ENCODE measurements at places on chromosomes 16 and 17.

DNA sequence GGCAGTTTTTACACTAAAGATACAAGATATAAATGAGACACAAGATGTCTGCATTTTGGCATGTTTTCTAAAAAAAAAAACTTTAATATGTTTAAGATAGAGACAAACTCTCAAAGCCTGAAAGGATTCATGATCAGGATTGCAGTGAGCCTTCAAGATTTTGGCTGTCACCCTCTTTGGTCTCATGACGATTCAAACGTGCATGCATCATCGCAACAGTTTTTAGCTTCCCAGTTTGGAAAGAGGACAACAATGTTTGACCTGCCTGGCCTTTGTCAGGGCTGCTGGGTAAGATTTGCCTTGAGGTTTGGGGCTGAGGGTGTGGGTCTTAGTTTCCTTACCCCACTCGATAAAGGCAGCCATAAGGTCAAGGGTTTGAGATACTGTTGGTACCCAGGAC is 134.1 kb downstream of the RGS9 start:
- DNase-seq = no peak

GRCh38 chr16:77584205-77584859 is 138.0 kb upstream of the NUDT7 start:
- DNase-seq = no peak

- DNase-seq = no peak
These were observed 1.4 kb downstream of the RAB11FIP3 start for GRCh38 chr16:426906-427249.

GRCh38 chr17:52751051-52751450 is 592.5 kb upstream of the CA10 start:
- no peak for DNase-seq

DNA sequence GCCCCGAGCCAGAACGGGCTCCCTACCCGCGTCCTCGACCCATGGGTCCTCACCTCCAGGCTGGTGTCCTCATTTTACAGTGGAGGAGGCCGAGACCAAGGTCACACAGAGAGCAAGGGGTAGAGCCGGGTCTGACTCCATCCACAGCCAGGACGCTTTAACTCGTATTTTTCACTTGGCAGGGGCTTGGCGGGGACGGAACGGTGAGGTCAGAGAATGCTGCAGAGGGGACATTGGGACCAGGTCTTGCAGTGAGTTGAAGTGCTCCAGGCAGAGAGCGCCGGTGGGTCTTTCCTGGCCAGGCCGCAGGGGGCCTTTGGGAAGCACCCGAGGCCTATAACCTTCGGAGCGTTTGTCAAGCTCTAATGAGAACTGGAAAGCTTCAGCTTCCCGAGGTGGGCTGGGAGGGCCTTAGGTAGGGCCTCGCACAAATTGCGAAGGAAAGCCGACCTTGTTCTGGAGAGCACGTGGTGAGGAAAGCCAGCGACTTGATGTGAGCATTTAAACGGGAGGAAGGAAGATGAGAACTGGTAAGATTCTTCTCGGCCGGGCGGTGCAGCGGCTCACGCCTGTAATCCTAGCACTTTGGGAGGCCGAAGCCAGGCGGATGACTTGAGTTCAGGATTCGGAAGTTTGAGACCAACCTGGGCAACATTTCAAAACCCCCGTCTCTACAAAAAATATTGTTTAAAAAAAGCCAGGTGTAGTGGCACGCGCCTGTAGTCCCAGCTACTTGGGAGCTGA is 908 bp upstream of the CLUH start:
- DNase-seq = no peak

DNA sequence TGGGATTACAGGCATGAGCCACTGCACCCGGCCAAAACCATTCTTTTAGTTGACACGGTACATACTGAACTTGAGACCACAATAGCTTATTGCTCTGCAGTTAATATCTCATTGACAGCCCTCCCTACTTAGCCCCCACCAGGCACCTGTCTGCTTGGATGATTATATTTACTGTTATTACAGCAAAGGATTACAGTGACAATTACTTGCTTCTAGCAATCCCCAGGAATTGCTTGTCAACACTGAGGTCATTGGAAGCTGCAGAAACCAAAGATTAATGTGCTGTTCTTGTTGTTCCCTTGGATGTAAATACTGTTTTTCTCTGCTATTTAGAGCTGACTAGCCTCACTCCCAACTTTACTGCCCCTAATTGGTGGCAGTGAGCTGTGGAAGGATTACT is 211.2 kb downstream of the LGALS9B start:
- no peak for DNase-seq

DNA sequence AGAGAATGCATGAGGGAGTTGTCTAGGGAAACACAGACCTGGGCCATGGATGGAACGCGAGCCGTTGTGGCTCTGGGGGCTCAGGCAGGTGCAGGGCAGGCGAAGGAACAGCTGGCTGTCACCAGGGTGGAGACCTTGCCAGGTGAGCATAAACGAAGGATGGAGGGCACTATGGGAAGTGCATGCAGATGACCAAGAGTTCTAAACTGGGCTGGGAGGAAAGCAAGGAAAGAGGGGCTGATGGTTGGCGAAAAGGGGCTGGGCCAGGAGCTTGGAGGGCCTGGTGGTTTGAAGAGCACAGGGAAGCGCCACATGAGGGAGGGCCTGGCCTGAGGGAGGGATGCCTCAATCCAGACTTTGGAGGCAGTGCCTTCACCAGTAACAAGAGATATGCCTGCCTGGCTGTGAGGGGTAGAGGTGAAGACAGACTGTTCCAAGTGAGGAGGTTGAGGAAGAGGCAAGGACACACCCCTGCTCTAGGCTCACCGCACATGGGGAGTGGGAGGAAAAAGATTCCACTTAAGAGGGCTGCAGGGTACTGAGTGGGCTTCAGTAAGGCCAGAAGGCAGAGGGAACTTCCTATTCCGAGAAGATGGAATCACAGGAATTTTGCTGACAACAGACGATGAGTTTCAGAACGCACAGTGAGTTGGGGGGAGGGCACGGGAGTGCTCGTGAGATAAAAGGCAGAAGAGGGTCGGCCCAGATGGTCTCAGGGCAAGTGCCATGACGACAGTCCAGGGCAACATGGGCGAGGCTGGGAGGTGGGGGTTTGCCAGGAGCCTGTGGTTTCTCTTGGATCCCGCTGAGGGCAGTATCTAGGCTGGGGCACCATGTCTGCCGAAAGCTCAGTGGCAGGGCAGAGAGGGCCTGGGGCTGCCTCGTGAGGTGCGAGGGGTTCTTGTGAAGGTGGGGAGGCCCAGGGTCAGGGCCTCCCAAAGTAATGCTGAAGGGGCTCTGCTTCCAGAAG is 20.6 kb downstream of the B9D1 start:
- no peak for DNase-seq

DNA sequence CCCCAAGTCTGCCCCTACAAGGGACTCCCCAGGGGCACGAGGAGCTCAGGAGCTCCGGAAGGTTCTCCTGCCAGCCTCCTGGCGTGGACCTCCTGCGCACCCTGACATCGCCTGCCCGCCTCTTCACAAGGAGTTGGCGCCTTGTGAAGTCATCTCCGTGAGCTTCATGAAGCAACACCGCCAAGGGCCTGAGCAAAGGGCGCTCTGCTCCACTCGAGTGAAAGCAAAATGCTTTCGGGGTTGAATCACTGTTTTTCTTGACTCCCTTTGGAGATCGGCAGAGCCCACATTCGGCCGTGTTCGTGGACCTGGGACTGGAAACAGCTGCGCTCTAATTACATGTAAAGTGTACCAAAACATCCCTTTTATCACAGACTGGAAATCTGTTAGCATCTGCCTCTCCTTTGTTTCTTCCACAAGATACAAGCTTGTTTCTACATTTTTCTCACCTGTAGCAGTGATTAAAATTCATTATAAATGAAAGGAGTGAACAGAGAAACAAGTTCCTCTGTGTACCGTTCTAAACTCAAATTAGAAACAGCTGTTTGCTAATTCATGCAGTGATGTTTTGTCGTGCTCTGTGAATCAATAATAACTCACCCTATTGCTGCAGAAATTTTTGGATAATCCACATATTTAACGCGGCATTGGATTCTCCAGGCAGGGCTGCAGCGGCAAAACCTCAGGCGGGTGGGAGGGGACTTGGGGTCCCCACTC is 203.3 kb downstream of the ZNF423 start:
- DNase-seq = no peak

GRCh38 chr17:82940226-82941020 is 100.6 kb upstream of the ZNF750 start:
- no peak for DNase-seq

DNA sequence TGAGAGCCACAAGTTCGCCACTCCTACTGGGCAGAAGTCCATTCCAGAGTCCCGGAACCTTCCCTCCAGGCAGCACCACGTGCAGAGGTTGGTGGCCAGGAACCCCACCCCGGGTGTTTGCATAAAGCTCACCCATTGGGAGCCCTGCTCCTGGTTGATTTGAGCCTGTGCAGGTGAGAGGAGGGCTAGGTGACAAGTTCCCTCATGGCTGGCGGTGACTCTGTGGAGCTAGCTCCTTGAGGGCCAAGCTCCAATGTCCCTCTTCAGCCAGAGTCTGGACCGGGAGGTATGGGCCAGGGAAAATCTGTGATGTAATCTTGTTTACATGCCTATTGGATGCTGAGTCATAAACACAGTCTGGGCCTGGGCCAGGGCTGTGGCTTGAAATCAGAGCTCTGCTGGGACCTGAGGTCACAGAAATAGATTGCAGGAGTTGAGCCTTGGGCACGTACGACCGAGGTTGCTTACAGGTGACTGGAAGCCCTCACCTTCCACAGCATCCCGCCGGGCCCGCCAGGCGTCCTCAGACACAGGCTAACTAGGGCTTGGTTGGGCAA is 118.9 kb downstream of the AATF start:
- no peak for DNase-seq

All from cerebellar nuclear complex (tissue), 1 donor.